ENCODE measurements at places on chromosomes 3 and 15. TPM values are rescaled to one million over a fixed set of nuclear protein-coding genes. Genes with fewer than 3 reads are reported as not detected.

ZNF774 gene
- total RNA-seq: 0.84 TPM

GRCh38 chr3:52004163-52004787 lies 8.6 kb upstream of the RPL29 start:
- no peak for DNase-seq

GPR62 gene
- not detected for total RNA-seq

DNA sequence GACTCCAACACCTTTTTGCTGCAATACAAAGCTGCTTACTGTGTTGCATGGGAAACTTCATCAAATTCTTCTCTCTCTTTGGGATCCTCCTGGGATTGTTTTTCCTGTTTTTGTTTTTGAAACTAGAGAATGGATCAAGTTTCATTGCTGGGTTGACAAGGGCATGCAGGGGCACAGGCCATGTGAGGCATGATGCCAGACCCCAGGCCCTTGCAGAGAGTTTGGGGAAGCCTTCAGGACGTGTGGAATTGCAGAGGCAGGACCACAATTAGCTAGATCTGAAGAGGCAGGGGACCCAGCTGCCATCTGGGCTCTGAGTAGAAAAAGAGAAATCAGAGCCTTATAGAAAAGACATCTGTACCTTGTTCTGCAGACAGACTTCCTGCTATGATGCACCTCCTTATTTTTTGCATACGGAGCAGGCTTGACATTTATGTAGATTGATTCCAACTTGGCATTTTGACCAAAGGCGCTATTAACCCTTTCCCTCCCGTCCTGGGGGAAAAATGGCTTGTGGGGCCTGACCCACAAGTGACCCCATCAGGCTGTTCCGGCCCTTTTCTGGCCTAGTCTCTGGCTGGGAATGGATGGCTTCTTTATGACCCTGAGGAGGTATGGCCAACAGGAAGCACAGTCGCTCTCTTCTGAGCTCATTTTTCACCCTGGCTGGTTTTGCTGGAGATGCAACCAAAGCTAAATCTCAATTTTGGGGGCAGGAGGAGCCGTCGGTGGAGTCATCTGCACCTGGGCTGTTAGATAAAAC lies 44.3 kb upstream of the CHRNB4 start:
- no peak for DNase-seq

LRIG1 gene
- 19.0 TPM for total RNA-seq

Measured in activated naive CD4-positive, alpha-beta T cell treated with anti-CD3 and anti-CD28 coated beads for 36 hours (primary cell).